ENCODE measurements at places on chromosomes 2 and 18. TPM values are rescaled to one million over a fixed set of nuclear protein-coding genes. Genes with fewer than 3 reads are reported as not detected.

DNA sequence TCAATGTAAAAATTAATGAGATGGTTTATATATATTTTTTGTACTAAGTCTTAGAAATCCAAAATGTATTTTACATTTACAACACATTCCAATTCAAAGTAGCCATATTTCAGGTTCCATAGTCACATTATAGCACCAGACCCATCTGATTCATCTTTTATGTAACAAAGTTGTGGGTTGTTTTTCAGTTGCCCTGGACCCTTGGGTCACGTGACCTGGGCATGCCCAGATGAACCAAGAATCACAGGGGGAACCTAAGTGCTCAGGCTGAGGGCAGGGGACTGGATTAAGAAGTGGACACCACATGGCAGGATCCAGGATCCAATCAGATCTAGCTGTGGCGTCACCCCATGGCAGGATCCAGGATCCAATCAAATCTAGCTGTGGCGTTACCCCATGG, 44.9 kb upstream of the NDUFV2 start:
- no peak for DNase-seq

GRCh38 chr2:169891593-169892298, 64.5 kb downstream of the UBR3 start:
- no peak for DNase-seq

- no peak for DNase-seq
These were observed 8.5 kb downstream of the CIAO1 start for GRCh38 chr2:96274355-96275056.

- DNase-seq: no peak
These were observed 310.2 kb upstream of the NRP2 start for GRCh38 chr2:205372141-205372540.

The MOB4 gene
- 40.1 TPM for total RNA-seq

DNA sequence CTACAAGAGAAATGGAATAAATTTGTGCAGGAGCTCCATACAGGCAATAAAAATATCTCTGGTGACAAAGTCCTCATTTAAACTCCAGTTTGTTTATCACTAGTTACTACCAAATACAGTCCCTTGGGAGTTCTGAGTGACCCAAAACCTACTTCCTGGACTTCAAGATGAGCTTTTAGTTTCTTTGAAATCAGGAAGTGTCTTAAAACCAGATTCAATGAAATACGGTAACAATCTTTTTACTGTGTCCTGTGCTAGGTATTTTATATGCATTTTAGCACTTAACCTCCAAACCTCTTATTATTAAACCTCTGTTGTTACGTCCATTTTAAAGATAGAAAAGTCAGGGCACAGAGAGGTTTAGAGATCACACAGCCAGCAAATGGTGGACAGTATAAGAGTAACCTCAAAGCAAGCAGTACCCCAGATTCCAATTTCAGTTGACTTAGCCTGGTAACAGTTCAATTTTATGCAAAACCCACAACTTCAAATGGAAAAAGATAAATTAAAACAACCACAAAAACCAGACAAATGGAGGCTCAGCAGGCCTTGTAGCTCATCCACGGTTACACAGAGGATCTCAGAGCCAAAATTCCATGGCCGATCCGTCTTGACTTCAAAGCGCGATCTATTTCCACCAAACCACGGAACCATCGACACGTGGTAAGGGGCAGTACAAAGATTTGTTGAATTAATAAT, 1.3 kb upstream of the KCMF1 start:
- DNase-seq: peak; percentile 38

The PAIP2B gene
- total RNA-seq: 0.54 TPM

The SOX11 gene
- total RNA-seq: not detected
